ENCODE measurements at places on chromosomes 7 and 10.

GRCh38 chr7:92133133-92133736 lies 1.0 kb downstream of the CYP51A1 start:
- DNase-seq: peak; percentile 77

- DNase-seq: no peak
Measured at GRCh38 chr10:58993480-58994221, 182.8 kb upstream of the PHYHIPL start.

- DNase-seq: no peak
Measured at GRCh38 chr7:50357426-50357825, 52.9 kb downstream of the IKZF1 start.

- DNase-seq: no peak
Measured at GRCh38 chr10:30528429-30528786, 94.4 kb downstream of the MAP3K8 start.

DNA sequence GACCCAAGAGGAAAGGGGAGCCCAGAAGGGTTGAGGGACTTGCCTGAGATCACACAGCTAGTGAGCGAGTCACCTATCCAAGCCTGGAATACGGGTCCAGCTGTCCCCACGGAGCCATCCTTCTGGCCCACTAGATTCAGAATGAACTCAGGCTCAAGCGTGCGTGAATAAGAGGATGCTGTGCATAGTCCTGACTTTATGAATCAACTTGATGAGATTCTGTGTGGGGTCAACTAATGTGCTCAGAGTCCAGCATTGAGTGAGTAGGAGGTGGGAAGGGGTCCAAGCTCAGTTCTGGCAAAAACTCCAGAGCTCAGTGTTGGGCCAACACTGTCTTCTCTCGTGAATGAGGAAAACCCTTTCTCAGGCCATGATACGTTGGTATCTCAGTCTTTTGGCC lies 41.4 kb downstream of the CAMK1D start:
- no peak for DNase-seq

All from RKO (cell line).